ENCODE measurements at places on chromosomes 11 and 22.

- DNase-seq: no peak
These were observed 117.4 kb upstream of the NECTIN1 start for GRCh38 chr11:119846374-119846773.

GRCh38 chr11:43787824-43788223 is 92.8 kb upstream of the ALKBH3 start:
- no peak for DNase-seq

- DNase-seq: no peak
These were observed 19.6 kb downstream of the BRD1 start for GRCh38 chr22:49807780-49808708.

DNA sequence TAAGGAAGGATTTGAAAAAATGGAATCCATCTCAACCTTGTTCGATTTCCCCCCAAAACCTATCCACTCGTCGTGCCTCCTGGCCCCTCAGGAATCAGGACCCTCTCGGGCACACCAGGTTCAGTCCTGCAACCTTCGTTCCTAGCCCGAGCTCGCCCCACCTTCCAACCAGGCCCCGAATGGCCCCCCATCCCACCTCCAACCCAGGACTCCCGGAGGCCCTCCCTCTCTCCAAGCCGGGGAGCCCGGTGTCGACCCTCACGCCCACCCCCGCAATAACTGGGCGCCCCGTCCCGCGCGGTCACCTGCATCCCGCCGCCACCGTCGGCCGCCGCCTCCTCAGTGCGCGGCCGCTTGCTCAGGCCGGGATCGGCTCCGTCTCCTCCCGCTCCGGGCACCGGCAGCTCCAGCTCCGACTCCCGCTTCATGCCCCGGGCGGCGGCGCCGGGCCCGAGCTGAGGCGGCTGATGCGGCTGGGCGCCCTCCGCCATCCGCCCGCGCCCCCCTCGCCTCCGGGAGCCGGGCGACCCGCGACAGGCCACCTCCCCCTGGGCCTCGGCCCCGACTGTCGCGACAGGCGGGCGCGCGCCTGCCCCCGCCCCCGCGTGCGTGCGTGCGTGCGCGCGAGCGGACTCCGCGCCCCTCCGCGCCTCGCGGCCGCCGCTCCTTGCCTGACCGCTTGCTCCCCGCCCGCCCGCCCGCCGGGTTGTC is 534 bp downstream of the RBFOX2 start:
- DNase-seq: no peak

Data from stimulated activated CD8-positive, alpha-beta memory T cell treated with anti-CD3 and anti-CD28 coated beads, Interleukin-15, amount 100 ng/mL, for 4 hours (primary cell).